ENCODE measurements at places on chromosomes 13 and 19.

- DNase-seq = no peak
These were observed 239.4 kb downstream of the DCLK1 start for GRCh38 chr13:35891507-35892441.

DNA sequence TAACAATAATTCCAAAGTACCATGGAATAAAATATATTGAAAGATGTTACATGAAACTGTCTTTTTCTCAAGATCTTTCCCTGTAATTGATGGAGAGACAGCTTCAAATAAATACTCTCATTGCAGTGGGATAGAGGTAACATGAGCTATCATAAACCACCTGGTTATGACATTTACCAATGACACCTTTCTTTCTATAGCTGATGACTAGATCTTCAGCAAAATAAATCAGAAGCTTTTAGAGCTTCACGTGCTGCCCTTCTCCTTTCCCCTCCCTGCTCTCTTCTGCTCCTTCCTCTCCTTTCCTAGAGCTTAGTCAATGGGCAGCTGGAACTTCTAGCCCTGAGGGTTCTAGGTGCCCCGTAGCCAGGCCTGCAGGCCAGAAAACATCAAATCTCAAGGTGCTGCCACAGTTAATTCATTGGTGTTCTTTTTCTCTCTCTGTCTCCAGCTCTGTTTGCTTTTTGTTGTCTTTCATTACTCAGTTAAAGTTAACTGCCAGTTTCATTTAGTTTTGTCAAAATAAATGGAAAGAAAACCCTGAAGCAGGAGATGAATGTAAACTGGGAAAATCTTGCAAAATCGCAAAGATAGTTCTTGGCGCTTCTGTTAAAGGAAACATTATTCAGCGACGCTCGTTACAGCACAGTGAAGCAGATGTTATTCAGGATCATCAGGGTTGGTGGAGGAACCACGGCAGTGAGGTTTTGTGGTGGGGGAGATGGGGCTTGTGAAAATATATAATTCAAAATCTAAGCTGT lies 8.3 kb upstream of the METTL21C start:
- DNase-seq = no peak

DNA sequence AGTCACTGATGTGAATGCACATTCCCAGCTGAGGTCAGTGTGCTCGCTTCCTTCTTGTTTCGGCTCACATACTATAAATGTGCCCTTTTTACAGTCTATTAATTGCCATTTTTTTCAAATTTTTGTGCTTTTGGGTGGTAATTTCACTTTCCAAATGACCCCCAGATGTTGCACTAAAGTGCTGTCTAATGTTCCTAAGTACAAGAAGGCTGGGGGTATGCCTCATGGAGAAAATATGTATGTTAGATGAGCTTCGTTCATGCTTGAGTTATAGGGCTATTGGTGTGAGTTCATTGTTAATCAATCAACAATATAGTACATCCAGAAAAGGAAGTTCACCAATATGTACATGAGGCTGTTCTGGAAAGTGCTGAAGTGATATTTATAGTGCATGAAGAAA lies 84.7 kb downstream of the KL start:
- DNase-seq = no peak

GRCh38 chr19:23972161-23972560 lies 57.5 kb downstream of the ZNF726 start:
- no peak for DNase-seq

DNA sequence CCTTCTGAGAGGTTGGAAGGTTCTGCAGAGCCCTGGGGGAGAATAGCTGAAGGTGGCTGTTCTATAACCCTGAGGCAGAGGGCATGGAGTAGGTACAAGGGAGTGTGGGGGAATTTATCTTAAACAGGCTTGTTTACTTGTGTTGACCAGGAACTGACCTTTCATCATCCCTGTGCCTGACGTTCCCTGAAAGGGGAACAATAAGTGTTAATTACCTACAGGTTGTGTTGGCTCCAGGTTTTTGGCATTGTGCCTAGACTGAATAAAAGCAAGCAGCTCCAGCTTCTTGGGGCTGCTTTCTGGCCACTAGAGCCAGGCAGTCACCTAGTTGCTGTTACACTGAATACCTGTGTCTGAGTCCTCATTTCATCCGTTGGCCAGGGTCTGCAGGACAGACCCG lies 60.0 kb downstream of the ZNF627 start:
- no peak for DNase-seq

DNA sequence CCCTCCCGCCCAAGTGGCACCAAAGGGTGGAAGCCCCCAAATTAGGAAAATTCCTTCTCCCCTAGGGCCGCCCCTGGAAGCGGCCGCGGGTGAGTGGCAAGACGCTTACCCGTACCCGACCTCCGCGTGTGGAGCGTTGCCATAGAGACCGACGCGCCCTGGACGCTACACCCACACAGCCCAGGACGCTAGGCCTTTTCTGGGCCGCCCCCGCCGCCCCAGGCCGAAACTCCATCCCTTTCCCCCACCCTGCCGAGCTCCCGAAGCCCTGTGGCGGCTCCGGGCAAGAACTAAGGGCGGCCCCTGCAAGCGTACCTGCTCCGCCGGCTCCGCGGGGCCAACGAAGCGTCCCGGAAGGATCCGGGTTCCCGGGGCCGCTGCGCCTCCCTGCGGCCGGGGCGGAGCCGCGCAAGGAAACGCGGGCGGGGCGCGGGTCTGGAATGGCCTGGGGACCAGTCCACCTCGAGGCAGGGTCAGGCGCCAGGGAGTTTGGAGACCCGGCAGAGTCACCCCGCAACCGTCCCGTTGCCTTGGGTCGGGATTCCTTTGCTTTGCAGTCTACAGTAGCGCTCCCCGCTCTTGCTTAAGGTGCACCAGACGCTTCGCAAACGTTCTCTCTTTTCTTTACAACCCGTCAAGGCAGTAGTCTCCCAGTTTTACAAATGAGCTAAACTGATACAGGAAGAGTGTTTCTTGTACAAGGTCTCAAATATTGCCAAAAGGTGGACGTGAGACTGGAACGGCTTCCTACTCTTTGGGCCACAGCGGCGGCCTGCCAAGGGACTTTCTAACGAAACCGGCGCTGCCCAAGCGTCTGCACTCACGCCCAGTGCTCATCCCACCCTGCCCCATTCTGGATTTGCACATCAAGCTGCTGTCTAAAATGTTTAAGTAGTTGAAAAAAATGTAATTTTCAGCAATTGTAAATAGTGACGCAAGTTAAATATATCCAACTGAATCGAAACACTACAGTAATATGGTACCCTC lies at the start of gene NEK5:
Gene NEK5, minus strand, starts transcription at position 360 of the 987 bp plus-strand sequence. CDS start 1,591 bp downstream, outside the sequence.
- DNase-seq = peak; percentile 68

DNA sequence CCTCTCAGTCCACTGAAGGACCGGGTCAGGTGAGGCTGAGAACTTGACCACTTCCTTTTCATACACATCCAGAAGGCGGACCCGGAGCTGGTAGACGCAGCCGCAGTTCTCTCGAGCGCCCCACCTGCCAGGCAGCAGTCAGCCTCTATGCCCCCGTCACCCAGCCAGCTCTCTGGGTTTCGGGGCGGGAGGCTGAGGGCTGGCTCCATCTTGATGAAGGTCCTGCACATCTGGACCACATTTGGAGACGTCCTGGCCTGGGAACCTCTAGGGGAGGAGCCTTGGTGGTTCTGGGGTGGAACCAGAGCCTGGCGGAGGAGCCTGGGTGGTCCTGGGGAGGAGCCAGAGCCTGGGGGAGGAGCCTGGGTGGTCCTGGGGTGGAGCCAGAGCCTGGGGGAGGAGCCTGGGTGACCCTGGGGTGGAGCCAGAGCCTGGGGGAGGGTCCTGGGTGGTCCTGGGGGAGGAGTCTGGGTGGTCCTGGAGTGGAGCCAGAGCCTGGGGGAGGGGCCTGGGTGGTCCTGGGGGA lies 14.3 kb downstream of the MRPS12 start:
- DNase-seq = no peak

DNA sequence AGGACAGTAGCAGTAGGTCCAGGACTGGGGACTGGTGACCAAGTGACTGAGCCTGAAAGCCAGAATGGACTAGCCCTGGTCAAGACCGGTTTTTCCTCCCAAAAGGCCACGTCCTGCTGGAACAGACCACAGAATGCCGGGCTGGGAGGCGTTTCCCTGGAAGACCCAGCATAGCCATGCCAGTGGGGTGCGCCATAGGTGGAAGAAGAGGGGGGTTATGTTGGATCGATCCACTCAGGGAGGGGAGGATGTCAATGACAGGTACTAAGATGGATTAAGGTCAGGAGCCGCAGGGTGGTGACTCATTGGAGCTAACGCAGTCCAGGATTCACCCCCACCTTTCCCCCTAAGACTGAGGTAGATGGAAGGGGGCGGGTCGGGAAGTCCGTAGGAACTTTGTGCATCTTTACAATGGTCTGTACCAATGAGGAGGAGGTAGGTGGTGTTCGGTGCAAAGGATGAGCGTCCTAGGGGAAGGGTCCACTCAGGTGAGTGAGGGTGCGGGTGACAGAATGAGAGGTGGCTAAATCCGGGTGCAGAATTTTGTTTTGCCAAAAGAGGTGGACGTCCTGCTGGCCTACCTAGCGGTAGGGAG lies 21.0 kb downstream of the VASP start:
- no peak for DNase-seq

DNA sequence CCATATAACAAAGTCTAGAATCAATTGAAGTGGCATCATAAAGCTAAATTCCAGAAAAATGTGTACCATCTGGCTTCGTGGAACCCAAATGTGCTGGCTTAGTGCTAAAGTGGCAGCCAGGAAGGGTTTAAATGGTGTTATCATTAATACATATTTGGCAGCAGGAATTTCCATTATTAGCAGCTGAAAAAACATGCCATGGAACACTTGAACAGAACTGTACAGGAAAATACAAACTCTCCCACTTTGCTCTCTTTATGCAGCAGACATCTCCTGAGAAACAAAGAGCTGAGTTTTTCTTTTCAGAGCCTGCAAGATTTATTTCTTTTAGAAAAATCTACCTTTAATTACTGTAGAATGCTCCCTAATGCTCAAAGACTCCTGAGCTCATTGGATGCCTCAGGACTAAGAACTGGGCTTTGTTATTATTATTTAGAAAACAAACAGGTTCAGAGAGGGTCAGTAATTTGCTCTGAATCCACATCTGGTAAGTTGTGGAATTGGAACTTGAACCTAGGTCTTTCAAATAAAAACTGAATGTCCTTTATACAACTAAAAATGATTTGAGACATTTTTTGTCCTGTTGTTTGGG lies 179.0 kb downstream of the LACC1 start:
- DNase-seq = no peak

GRCh38 chr13:106534639-106535551 lies 567 bp downstream of the EFNB2 start:
- no peak for DNase-seq

DNA sequence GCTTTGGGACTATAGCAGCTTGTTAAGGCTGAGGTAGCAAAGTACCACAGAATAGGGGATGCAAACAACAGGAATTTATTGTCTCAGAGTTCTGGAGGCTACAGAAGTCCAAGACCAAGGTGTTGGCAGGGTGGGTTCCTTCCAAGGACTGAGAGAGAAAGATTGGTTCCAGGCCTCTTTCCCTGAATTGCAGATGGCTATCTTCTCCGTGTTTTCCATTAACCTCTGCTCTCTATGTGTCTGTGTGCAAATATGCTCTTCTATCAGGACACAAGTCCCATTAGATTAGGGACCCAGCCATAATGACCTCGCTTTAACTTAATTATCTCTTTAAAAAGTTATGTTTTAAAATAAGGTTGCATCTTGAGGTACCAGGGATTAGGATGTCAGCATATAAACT lies 1732.9 kb upstream of the SLC10A2 start:
- no peak for DNase-seq

DNA sequence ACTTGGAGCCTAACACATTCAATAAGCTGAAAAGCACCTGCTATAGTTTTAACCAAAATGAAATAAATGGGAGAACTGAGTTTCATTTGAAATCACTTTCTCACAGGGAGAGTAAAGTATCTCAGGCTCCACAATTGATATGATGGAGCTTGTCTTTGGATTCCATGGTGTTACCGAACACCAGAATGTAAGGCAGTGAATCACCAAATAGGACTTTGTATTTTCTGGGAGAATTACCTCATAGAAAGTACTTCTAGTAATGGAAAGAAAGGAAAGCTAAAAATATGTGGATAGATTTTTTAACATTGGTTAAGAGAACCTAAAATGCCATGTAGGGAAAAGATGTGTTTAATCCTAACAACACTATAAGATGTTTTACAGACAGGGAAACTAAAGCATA lies 123.6 kb downstream of the NALCN start:
- DNase-seq = no peak

DNA sequence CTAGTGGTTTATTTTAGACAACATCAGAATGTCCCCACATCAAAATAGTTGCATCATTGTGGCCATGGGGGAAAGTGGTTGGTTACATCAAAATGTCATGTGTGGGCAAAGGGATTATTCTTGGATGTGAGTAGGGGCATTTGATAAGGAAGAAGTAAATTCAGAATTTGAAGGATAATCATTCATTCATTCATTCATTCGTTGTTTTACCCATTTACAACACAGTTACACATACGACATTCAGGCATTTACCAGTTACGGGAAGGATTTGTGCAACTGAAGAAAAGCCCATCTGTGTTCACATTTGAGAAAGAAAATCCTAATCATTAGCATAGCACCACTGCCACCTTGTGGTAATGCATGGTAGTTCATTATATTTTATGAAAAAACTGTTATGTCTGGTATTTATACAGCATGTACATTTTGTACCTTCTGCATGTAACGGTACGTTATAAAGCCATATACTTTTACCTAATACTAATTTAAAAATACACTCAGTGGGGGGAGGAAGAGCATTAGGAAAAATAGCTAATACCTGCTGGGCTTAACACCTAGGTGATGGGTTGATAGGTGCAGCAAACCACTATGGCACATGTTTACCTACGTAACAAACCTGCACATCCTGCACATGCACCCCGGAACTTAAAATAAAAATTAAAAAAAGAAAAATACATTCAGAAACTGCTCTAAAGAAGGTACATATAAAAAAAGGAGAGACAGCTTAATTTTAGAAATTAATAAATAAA lies 62.1 kb downstream of the DGKH start:
- peak; percentile 72 for DNase-seq

- no peak for DNase-seq
These were observed 59.5 kb downstream of the SLC7A1 start for GRCh38 chr13:29535663-29536655.

DNA sequence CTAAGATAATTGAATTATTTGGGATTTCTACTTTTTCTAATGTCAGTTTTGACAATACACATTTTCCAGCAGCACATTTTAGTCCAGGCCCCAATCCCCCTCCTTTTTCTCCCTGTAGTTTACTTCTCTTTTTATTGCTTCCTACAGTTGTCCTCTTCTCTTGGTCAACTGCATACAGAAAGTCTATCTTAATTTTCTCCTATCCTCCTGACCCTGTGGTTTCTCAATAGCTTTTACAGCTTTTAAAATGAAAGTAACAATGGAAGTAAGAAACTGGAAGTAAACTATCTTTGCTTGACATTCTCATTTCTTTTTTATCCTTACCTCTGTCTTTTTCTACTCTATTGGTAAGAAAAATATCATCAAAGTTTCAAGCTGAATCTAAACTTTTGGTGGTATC lies 106.5 kb upstream of the OXGR1 start:
- no peak for DNase-seq

GRCh38 chr19:2511570-2511969 lies 35.6 kb downstream of the GADD45B start:
- no peak for DNase-seq

GRCh38 chr19:51784922-51785690 lies 9.9 kb upstream of the FPR3 start:
- peak; percentile 55 for DNase-seq

- peak; percentile 73 for DNase-seq
These were observed 10.3 kb downstream of the ATG4D start for GRCh38 chr19:10553943-10554381.
